Stimulated activated naive CD4-positive, alpha-beta T cell (primary cell): ENCODE measurements at places on chromosomes 16 and 17.

DNA sequence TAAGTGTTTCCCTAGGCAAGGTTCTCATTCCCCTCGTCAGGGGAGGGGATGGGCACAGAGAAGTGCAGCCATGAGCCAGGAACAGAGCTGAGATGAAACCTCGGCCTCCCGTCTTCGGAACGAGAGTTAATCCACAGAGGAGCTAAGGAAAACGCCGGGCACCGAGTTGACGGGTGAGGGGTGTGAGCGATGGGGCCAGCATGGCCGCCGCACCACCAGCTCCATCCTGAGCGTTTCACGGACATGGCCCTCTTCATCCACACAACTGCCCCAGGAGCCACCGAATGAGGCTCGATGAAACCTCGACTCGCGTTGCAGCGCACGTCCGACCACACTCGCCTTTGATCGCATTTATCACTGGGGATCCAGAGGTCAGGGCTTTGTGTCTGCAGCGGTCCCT lies 21.5 kb downstream of the CA5A start:
- no peak for DNase-seq

GRCh38 chr16:1918351-1919326 lies at the start of gene HS3ST6:
TSS of gene HS3ST6 (minus strand) at chr16:1918415. CDS start at chr16:1918323, 92 bp downstream.
- no peak for DNase-seq

- DNase-seq: no peak
Measured at GRCh38 chr17:77423589-77424451, 283.1 kb downstream of the SEC14L1 start.

- DNase-seq: no peak
Measured at GRCh38 chr16:66198641-66199040, 167.8 kb upstream of the CDH5 start.

- no peak for DNase-seq
Measured at GRCh38 chr17:75319904-75320691, 30.9 kb upstream of the SLC25A19 start.

DNA sequence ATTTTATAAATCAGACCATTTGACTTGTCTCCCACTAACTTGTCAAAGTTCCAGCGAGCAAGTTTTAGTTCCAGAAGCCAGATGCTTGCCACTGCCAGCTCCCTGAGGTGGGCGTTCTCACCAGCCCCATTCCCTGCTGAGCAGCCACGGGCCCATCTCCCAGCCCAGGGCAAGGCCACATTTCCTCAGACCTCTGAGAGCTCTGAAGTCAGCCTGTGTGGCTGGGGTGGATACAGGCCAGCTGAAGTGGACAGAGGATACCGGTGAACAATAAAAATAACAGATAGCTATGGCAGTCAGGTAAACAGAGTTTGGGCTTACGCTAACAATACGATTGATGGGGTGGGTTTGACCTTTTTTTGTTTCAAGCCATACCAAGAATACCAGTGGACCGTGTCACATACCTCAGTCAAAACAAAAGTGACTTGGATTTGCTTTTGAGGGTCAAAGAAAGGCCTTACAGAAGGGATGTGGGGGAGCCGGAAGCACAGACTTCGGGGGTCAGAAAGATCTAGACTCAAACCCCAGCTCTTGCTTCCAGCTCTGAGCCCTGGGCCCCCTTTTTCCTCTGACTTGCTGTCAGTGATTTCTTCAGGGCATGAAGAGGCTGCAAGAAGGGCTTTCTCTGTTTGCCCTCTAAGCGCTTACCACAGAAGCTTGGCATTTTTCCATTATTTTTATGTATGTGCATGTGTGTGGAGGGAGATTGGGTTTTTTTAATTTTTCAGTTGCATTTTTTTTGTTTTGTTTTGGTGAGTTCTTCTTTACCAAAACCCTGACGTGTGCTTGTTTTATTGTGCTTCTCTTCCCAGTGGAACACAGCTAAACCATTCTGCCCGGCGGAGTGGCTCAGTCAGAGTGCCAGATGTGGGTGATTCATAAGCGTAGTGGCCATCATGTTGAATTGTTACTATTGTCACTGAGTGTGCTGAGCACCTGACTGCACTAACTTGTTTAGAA lies 109.9 kb downstream of the GNAO1 start:
- no peak for DNase-seq

- DNase-seq: no peak
Measured at GRCh38 chr16:80029381-80029630, 428.8 kb upstream of the MAF start.

DNA sequence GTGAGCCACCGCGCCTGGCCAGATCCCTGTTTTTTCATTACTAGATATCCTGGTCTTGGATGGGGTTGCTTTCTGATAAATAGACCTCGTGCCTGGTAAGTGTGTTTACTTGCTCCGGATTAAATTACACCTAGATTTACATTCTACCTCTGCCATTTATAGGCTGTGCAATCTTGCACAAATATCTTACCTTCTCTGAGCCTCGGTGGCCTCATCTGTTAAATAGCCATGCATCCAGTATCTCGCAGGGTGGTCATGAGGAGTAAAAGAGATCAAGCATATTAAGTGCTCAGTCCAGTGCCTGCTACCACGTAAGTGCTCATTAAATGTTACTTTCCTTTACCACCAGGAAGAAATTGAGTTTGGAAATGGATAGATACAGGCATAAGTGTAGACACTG lies 98.4 kb downstream of the BMERB1 start:
- no peak for DNase-seq

- DNase-seq: peak; percentile 31
Measured at GRCh38 chr17:82272495-82273326, 789 bp downstream of the CSNK1D start.

DNA sequence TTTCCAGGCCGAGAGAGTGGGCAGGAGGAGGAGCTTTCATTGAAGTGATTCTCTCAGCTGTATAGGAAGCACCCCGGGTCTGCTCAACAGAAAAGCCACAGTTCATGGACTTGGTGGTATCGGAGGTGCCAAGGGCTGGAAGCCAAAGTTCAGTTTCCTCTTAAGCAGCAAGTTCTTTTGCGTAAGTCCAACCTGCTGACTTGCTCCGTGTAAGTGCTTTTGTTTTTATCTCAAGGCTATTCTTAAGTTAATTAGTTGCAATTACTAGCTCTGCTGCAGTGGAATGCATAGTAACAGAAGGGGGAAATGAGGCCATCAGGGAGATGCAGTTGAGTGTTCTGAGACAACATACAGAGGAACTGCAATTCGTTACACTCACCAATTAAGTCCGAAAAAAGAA lies 44.6 kb downstream of the SMIM36 start:
- no peak for DNase-seq

- no peak for DNase-seq
Measured at GRCh38 chr16:58615280-58615679, 14.3 kb downstream of the CNOT1 start.

DNA sequence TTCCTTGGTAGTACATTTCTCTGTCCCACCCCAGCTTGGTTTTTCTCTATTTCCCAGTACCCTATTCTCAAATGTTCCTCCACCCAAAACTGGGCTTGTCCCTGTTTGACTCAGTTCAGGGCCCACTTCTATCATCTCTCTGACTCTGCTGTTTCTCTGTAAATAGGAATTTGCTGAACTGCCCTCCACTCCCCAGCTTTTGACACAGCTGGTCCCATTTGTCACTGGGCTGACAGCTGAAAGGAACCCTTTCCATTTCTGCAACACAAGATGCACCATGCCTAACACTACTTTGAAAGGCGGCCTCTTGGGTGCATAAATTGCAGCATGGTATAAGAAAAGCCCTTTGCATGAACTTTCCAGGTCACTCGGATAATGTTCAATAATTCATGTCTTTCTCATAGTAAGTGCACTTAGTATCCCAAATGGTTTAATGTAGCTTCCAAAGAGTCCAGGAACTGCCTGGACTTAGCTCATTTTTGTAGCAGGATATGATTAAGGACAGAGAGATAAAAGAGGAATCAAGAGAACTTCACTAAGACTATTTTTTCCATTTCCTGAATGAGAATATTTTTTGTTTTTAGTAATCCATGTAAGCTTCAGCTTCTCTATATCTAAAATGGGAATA lies 256.7 kb downstream of the CDH11 start:
- DNase-seq: no peak

DNA sequence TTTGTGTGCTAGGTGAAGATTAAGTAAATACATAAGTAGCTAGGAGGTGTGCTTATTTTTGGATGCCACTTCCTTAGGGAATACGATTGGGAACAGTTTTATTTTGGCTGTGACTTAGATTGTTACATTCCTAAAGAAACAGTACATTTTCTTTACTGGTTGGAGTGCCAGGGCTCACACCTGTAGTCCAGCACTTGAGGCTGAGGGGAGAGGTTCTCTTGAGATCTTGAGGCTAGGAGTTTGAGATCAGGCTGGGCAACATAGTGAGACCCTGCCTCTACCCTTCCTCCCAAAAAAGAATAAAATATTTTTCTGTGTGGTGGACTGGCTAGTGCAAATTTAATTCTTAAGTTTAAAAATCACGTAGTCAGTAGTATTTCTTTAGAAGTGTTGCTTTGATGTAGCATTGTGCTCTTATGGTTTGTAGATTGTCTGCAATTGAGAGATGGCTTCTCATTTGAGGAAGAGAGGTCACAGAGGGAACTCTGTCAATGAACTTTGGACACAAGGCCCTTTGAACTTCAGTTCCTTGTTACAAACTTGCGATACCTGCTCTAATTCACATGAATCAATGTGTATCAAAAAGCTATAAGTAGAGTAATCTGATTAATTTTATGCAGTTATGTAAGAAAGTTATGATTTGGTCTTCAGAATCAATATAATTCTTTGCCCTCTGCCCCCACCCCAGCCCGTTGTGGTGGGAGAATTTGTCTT lies 7.1 kb downstream of the HAPSTR1 start:
- DNase-seq: no peak

DNA sequence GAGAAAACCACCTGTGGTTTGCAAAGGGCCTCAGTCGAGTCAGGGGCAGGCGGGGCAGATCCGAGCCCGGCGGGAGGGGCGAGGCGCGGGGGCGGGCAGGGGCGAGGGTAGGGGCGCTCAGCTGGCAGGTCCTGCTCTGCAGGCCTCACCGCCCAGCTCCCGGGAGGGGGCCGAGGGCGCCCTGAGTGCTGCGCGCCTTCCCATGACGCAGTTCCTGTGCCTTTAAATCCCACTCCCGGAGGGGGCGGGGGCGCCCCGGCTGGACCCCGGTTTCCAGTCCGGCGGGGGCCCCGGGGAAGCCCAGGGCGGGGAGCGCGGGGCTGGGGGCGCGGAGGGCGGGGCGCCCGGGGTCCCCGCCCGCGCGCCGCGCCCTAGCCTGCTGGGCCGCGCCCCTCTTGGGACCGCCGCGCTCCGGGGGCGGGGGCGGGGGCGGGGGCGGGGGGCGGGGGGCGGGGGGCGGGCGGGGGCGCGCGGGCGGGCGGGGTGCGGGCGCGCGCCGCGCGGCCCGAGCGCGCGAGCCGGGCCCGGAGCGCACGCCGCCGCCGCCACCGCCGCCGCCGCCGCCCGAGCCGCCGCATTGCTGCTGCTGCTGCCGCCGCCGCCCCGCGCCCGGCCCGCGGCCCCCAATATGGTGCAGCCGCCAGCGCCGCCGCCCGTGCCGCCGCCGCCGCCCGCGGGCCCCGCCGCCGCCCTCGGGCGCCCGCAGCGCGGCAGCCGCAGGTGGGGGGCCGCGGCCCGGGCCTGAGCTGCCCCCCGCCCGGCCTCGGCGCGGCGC lies at the start of gene JPH3:
JPH3 (plus strand) TSS at position 508 of the 775 bp plus-strand sequence. CDS start 639 bp downstream, outside the sequence.
- DNase-seq: no peak

GRCh38 chr17:40327244-40327729 lies 18.3 kb downstream of the RARA start:
- DNase-seq: no peak

GRCh38 chr16:2520097-2520783 lies at the start of gene AMDHD2:
TSS of gene AMDHD2 (plus strand) at chr16:2520371. CDS start at chr16:2520459, 88 bp downstream.
- DNase-seq: peak; percentile 91

DNA sequence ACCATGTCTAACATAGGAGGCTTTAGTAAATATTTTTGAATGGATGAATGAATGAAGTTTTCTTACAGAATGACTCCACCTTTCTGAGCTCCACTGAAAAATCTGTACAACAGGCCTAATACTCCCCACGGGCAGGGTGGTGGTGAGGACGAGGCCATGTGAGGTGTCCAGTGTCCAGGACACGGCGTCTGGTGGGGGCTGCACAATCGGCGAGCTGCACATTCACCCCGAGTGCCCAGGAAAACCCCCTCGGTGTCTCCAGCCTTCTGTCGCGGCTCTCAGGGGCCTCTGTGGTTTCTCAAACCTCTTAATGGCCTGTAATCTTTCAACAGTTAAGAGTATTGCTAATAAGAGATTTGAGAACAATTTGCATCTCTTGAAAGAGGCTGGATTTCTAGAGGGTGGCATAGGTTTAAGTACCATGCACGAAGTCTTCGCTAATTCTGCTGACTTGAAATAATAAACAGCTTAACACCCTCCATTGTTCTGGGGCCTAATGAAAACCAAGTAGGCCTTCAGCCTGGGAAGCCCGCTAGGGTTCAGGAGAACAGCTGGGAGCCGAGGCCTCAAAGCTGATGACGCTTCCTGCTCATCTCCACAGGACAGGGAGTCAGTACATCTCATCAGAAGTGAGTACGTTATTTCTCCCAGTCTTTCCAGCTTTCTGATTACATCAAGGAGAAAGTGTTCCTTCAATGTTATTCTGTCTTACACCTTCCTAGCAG lies 304.6 kb upstream of the FOXF1 start:
- DNase-seq: no peak

DNA sequence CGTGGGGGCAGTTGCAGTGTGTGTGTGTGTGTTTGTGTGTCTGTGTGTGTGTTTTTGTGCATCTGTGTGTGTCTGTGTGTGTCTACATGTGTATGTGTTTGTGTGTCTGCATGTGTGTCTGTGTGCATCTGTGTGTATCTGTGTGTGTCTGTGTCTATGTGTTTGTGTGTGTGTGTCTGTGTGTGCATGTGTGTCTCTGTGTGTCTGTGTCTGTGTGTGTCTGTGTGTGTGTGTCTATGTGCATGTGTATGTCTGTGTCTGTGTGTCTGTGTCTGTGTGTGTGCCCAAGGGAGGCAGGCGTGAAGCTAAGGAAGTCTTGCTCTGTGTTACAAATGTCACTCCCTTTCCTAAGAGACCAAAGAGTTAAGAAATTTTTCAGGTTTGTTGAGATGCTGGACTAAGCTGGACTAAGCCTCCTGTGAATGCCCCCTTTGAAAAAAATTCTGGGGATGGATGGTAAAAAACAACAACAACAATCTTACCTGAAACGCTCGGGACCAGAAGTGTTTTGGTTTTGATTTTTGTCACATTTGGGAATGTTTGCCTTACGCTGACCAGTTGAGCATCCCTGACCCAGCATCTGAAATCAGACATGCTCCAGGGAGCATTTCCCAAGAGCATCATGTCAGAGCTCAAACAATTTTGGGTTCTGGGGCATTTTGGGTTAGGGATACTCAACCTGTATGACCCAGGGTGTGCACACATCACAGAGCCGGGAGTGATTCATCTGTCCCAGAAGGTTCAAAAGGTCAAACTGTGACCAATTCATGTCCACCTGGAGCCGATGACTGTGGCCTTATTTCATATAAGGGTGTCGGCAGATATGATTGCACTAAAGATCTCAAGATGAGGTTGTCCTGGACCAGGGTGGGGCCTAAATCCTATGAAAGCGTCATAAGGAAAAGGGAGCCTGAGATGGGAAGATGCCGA lies 48.6 kb upstream of the ZNF469 start:
- DNase-seq: no peak

DNA sequence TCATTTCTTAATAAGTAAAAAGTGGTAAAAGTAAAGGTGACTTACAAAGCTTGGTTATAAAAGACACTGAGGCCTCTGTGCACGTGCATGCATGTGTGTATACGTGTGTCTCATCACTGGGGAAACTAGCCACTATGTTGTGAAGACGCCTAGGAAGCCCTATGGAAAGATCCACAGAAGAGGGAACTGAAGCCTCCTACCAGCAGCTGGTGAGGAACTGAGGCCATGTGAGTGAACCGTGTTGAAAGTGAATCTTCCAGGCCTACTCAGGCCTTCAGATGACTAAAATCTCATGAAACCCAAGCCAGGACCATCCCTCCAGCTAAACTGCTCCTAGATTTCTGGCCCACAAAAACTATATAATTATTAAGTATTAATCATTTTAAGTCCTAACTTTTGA lies 23.7 kb downstream of the PHLPP2 start:
- DNase-seq: no peak
